Skin of body (tissue), 3 donors: ENCODE measurements at places on chromosomes 11 and 22. TPM values are rescaled to one million over a fixed set of nuclear protein-coding genes. Genes with fewer than 3 reads are reported as not detected.

Gene PSMD13
- total RNA-seq: 95.7 TPM

Gene PPP1R14B
- 43.1 TPM for total RNA-seq

Gene VPREB1
- total RNA-seq: not detected

Gene GAB4
- total RNA-seq: not detected

Gene OPCML
- 0.49 TPM for total RNA-seq

Gene TMEM191B
- 0.59 TPM for total RNA-seq

Gene THY1
- 25.1 TPM for total RNA-seq

Gene WNT7B
- total RNA-seq: 4.3 TPM

Gene LRRC10B
- 0.49 TPM for total RNA-seq

Gene XKR3
- total RNA-seq: not detected

Gene PCF11
- 52.2 TPM for total RNA-seq

Gene RIMBP3C
- total RNA-seq: not detected

Gene TSGA10IP
- total RNA-seq: not detected

Gene MISFA
- 2.6 TPM for total RNA-seq

Gene USP2
- 7.0 TPM for total RNA-seq

Gene CREB3L1
- 27.1 TPM for total RNA-seq

Gene HORMAD2
- not detected for total RNA-seq

Gene LZTR1
- 33.7 TPM for total RNA-seq

Gene PRR5
- 10.1 TPM for total RNA-seq

Gene LINC01488
- not detected for total RNA-seq

Gene CDON
- total RNA-seq: 71.8 TPM

Gene OR2D2
- not detected for total RNA-seq

Gene OR8D1
- not detected for total RNA-seq

Gene TSKU
- 19.9 TPM for total RNA-seq

Gene OR10D3
- total RNA-seq: not detected

Gene SEPTIN5
- total RNA-seq: 33.7 TPM

Gene NLRP14
- 0.20 TPM for total RNA-seq

Gene EFCAB6
- 2.1 TPM for total RNA-seq
